ENCODE measurements at places on chromosomes 1 and 21.

DNA sequence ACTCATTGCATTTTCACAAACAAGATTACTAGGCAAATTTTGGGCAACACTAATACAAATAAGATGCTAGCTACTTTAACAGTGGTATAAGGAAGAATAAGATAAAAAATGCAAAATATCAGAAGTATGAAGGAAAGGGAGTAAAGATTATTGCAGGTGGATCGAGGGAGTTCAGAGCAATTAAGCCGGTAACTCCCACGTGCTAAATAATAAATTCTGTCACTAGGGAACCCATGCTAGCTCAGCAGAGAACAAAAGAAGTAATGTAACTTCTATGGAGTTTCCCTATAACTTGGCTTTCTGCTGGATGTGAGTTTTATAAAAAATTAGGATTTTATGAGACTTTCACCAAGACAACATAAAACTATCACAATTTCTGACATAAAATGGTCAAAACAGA lies 470.5 kb upstream of the RGS18 start:
- DNase-seq = no peak

DNA sequence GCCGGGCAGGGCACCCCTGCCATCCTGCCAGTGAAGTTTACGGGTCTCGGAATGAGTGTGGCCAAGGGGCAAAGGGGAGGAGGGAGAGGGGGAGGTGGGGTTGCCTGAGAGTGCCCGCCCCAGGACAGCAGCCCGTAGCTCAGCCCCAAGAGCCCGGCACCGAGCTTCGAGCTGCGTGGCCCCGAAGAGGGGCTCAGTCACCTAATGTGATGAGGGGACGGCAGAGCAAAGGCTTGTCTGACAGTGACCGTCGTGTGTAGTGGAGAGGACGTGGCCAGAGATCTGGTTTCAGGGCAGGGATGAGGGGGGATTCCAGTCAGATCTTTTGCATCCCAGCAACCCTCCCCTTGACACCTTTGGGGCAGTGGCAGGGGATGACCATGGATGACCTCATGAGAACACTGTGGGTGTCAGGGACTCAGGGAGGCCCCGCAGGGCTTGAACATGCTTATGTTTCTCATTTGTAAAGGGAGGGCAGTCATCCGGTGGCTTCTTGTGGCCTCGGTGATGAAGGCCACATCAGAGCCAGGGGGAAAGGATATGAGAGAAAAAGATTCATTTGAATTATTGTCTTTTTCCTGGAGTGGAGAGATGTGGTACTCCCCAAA lies 1.1 kb upstream of the TRPM2 start:
- no peak for DNase-seq

GRCh38 chr1:189606047-189606446 lies 871.6 kb downstream of the BRINP3 start:
- no peak for DNase-seq

GRCh38 chr1:237875291-237875690 lies 15.4 kb downstream of the ZP4 start:
- DNase-seq = no peak

GRCh38 chr1:71196685-71197084 lies 115.8 kb upstream of the ZRANB2 start:
- no peak for DNase-seq

GRCh38 chr1:43300378-43301094 lies at the start of gene TIE1:
Gene TIE1, plus strand, starts transcription at chr1:43300982. Its CDS starts 90 bp downstream, at chr1:43301072.
- no peak for DNase-seq

DNA sequence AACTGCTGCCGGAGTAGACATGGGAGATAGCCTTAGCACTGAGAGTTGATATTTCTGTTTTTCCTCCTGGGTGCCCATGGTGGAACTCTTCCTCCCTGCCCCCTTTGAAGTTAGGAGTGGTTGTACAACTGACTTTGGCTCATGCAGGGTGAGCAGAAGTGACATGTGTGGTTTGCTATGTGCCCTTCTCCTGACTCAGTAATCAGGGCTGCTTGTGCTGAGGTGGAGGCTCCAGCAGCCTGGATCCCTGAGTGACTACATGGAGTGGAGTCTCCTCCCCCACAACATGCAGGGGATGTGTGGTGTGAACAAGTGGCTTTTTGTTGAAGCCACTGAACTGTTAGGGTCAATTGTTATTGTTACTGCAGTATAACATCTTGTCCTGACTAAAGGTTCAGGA lies 261.6 kb downstream of the CAMTA1 start:
- DNase-seq = no peak

DNA sequence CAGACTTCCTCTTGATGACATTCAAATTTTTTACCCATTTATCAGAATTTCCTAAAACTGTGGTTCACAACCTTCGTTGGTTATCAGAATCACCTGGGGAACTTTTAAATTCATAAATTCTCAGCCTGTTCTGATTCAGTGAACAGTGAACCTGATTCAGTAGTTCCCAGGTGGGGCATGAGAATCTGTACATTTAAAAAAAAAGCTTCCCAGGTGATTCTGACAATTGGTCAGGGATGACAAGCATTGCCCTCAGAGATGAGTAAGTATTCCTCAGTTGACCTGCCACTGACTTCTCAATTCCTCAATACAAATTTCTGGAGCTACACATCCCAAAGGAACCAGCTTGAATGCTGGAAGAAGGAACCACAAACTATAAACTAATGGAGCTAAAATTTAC lies 23.5 kb upstream of the CR2 start:
- no peak for DNase-seq

DNA sequence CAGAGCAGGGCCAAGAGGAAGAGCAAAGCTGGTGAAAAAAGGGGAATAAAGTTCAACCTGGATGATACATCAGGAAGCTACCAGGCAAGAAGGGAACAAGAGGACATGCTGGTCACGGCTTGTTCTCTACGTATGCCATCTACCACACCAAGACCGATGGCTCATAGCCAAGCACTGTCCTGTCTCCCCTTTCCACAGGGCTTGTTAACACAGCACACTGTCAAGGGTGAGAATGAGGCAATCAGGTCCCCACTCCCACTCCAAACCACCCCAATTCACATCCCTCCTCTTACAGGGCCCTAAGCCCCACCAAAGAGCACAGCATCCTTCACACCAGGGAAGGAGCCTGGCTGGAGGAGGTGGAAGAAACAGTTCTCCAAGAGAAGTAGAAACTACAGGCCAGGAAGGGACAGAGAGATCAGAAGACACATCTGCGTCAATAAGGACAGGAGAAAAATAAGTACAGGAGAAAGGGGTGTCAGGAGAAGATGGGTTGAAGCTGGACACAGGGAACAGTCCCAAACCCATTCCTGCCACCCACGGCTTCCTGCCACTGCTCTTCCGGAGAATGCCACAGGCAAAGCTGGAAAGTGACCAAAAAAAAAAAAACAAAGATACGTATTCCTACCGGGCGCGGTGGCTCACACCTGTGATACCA lies 923 bp upstream of the SHC1 start:
- DNase-seq = no peak
